Vagina (tissue), 2 donors: ENCODE measurements at places on chromosomes 1 and 21. TPM values are rescaled to one million over a fixed set of nuclear protein-coding genes. Genes with fewer than 3 reads are reported as not detected.
A peak's percentile ranks its signal among the peaks of the same experiment; 100 is the strongest.

SDC3 gene
- total RNA-seq, result 20.1 TPM

GRCh38 chr1:116735246-116735645, 19.0 kb upstream of the CD2 start:
- DNase-seq, result no peak

DNA sequence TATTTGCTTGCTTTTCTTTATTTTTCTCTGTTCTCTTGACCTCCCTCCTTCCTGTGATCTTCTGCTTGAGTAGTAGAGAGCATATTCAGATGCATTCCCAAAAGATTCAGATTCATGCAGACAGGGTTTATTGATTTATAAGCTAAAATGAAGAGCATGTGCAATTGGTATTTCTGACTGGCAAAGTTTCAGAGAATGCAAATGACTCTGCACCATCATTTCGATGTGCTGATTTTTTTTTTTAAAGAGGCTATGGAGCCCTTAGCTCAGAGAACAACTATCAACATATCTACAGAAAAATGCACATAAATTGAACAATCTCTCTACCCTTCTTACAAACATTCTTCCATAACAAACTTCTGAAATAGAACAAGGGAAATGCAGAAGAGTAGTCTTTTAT, 312.0 kb downstream of the VAV3 start:
- DNase-seq, result no peak

GRCh38 chr1:20486457-20487235, 636 bp upstream of the CAMK2N1 start:
- no peak for DNase-seq

DNA sequence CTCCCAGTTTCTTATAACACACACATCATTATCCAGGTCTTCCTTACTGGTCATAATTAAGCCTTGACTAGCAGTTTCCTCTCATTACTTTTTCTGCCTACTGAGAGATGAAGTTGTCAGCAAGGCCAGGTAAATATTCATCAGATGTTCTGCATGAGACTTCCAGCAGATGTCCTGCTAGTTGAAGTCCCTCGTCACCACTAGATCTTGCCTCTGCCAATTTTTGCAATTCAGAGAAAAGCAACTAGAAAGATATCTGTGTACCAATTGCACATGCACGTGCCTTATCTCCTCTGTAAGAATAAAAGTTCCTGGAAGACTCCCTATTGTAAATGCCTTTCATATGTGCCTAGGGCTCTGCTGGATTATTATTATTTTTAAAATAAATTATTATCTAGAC, 18.3 kb downstream of the ACKR1 start:
- no peak for DNase-seq

GRCh38 chr1:201053155-201053860, 29.8 kb upstream of the KIF21B start:
- DNase-seq, result no peak

ANKRD34A gene
- 1.7 TPM for total RNA-seq

ALPL gene
- 6.6 TPM for total RNA-seq

DNA sequence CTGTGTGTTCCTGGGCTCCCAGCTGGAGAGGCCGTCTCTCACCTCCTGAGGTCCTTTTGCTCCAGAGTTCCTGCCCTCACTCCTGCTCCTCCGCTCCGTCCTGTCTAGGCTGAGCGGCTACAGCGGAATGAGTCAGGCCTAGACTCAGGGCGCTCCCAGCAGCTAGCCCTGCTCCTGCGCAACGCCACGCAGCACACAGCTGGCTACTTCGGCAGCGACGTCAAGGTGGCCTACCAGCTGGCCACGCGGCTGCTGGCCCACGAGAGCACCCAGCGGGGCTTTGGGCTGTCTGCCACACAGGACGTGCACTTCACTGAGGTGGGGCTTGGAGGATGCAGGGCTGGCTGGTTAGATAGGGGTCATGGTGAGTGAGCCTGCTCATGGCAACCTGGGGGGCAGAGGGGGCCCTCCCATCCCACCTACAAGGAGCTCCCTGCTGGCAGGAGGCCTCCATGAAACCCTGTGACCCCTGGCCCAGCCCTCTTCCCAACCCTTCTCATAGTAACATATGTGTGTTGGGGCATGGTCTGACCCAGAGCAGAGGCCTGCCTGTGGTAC, 15.1 kb downstream of the PSRC1 start:
- no peak for DNase-seq

DNA sequence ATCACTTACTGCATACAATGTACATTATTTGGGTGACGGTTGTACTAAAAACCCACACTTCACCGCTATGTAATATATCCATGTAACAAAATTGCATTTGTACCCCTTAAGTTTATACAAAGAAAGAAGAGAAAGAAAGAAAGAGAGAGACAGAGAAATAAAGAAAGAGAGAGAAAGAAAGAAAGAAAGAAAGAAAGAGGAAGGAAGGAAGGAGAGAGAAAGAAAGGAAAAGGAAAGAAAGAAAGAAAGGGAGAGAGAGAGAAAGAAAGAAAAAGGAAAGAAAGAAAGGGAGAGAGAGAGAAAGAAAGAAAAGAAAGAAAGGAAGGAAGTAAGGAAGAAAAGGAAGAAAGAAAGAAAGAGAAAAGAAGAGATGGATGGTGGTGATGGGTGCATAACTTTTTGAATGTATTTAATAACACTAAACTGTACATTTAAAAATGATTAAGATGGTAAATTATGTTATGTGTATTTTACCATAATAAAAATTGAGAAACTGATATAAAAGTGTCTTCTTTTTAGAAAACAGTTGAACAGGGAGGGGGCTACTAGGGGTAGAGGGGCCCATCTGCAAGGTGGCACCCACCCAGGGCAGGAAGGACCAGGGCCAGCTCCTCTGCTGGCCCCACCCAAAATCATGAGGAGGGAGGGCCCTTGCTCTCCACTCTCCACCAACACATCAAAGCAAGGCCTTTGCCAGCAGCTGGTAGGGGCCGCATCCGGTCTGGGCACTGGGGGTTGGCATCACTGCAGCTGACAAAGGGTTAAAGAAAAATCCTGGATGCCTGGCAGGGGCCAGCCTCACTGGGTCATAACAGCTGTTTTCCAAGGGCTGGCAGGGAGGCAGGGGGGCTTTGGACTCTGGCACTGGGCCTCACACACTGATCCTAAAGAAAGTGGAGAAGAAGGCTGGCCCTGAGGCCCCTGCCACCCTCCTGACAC, 153.9 kb upstream of the EDN2 start:
- no peak for DNase-seq

DNA sequence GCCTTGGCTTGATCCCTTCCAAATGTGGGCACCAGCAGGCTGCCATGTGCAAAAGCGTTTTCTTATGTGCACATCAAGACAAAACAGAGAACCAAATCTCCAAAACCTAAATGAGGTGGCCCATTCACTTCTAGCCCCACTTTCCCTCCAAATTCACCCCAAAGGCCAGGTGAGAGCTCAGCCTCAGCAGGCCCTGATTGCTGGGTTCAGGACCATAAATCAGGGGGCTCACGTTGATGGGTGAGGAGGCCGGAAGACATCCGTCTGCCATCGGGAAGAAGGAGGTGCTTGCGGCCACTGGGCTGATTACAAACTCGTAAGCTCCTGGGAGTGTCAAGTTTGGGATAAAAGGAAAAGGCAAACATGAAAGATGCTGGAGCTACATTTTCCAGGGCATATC, 86.7 kb upstream of the CLDN14 start:
- DNase-seq, result peak; percentile 87

DNA sequence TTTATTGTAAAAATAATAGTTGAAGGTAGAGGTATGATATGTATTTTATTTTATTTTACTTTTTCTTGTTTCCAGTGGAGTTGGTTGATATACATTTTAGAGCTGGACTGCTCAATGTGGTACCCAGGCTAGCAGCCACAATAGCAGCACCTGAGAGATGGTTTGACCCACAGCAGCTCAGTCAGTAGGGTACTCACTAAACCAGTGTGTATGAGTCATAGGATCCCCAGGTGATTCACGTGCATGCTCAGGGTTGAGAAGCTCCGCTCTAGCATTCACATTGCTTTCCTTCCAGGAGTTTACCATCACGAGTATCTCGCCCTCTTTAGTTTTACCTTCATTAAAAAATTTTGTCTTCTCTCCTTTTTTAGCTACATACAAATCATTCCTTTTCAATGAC, 96.0 kb upstream of the PAXBP1 start:
- DNase-seq, result no peak

OR2W3 gene
- 3.9 TPM for total RNA-seq

GRCh38 chr1:160800645-160801408, 4.9 kb downstream of the LY9 start:
- DNase-seq, result no peak

GRCh38 chr1:154087574-154087973, 67.3 kb downstream of the NUP210L start:
- DNase-seq, result no peak

DNA sequence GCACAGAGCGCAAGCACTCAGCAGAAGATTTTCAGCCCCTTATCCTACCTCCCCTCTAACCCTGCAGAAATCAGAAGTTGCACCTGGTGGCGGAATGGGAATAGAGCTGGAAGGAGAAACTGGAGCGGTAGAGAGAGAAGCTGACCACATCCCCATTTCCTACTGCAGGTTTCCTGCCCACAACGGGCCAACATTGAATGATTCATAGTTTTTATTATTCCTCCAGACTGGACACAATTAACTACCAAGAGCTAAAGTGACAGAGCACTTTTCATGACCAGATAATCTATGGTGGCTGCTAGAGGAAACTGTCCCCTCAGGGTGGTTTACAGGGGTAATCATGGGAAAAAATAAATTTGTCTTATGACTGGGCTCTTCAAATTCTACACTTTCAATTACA, 21.3 kb upstream of the LRRC8D start:
- no peak for DNase-seq

GRCh38 chr1:225882694-225883615, 775 bp upstream of the TMEM63A start:
- no peak for DNase-seq

GRCh38 chr1:23639460-23640095, 52.0 kb upstream of the RPL11 start:
- DNase-seq, result no peak

- no peak for DNase-seq
Observed at GRCh38 chr1:18868801-18869424, 9.5 kb upstream of the TAS1R2 start.

RAB3B gene
- total RNA-seq, result 2.0 TPM

DNA sequence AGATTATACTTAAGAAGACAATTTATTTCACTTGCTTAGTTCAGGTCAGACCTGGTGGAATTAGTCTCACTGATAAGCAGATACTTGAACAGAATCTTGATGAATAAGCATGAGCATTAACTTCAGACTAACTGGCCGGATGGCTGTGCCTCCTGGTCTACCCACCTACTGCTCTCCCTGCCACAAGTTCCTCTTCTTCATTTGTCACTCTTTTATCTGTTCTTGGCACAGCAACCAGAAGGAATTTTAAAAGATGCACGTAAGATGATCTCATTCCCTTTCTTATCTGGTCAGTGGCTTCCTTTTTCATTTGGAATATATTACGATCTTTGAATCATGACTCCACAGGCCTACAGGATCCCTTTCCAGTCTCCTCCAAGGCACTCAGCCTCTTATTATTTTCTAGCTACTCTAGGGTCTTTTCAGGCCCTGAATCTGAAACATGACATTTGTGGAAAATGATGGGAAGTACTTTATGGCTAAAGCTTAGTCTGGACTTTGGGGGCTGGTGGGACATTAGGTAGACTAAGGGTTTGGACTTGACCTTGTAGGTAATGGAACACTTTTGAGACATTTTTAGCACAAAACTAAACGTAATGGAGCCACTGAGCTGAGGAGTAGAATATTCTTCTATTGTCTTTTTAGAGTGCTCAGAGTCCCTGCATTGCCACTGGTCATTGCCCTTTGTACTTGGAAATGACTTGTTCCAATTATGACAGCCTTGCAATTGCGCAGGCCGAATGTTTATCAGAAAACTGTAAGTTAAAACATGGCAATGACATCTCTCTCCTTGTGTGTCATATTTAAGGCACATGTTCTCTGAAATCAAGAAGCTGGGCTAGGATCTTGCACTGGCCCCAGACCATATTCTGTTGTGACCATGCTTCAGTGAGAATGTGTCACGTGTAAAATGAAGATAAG, 16.0 kb downstream of the ST6GALNAC3 start:
- DNase-seq, result no peak

HP1BP3 gene
- total RNA-seq, result 267 TPM

TCHH gene
- 0.25 TPM for total RNA-seq

DARS2 gene
- total RNA-seq, result 6.4 TPM

GRCh38 chr1:184036517-184036949, 995 bp downstream of the COLGALT2 start:
- no peak for DNase-seq

RHD gene
- not detected for total RNA-seq

DNA sequence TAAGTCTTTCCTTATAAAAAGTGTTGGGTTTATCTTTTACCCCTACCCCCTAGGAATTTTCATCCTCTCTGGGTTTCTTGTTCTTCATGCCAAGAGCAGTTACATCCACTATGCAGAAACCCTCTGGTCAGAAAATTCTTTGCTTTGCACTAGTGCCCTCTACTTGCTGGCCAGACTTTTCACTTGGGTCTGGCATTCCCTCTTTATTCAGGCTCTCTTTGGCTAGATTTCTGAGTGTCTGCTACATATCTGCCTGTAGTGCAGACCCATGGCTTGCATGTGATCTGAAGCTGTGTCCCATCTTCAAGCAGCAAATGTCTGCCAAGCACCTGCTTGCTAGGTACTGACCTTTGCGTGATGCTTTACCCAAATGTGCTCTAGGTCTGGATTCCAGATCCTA, 237.0 kb downstream of the GPATCH2 start:
- no peak for DNase-seq

DNA sequence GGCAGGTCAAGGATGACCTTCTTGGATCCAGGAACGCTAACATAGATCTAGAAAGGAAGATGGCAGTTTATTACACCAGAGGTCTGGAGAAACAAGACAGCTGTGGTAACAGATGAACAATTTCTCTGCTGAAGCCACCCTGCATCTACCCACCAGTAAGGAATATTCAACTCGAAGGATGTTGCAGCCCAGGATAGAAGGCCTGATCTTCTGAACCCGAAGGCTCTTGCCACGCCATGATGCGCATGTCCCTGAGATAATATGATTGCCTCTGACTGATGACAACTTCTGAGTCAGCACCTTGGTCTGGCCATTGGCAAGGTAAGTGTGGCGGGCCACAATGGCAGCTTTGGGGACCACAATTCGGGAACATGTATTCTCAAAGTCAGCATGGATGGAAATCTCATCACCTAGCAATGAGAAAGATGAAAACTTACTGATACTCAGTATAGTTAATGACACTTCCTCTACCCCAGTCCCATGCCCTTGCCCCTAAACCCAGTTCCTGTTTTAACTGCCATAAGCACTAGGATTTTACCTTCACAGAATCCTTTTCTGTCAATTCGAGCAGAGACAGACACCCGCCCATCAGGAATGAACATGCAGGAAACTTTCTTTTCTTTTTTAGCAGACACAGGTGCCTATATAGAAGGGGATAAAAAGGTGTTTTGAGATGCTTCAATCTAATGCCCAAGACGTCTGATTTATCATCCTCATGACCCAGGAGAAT, 1.8 kb downstream of the TXNIP start:
- no peak for DNase-seq

GRCh38 chr1:8170059-8170835, 144.1 kb upstream of the ERRFI1 start:
- no peak for DNase-seq

DNA sequence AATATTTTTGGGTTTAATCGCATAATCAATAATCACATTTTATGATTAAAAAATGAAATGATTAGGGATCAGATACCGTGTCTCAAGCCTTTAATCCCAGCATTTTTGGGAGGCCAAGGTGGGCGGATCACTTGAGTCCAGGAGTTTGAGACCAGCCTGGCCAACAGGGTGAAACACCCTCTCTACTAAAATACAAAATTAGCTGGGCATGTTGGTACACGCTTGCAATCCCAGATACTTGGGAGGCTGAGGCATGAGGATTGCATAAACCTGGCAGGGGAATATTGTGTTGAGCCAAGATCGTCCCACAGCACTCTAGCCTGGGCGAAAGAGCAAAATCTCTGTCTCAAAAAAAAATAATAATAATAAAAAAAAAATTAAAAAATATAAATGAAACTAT, 1581.4 kb downstream of the KCNT2 start:
- DNase-seq, result no peak
